ENCODE measurements at places on chromosomes 1 and 21. TPM values are rescaled to one million over a fixed set of nuclear protein-coding genes. Genes with fewer than 3 reads are reported as not detected.

Gene OR2L8
- total RNA-seq, result not detected

Gene GMEB1
- total RNA-seq, result 6.4 TPM

Gene UMODL1
- not detected for total RNA-seq

Gene AIM2
- total RNA-seq, result not detected

Gene LRRC53
- not detected for total RNA-seq

Gene RHBDL2
- total RNA-seq, result 2.2 TPM

Gene NECTIN4
- 2.2 TPM for total RNA-seq

Gene HMCN1
- total RNA-seq, result 0.09 TPM

Gene GFI1
- 0.26 TPM for total RNA-seq

Gene NBPF6
- not detected for total RNA-seq

Gene WDR64
- not detected for total RNA-seq

Gene SCP2
- total RNA-seq, result 68.4 TPM

Gene SLC19A1
- 23.2 TPM for total RNA-seq

Gene C8A
- total RNA-seq, result not detected

Gene RNF186
- total RNA-seq, result not detected

Gene PTAFR
- 0.29 TPM for total RNA-seq

Data from A549 treated with CpdA at 1 μM for 4 hours (cell line).